ENCODE measurements at places on chromosomes 16 and 17.

GRCh38 chr17:38703742-38704605, 1.1 kb upstream of the MLLT6 start:
- peak; percentile 83 for DNase-seq

- DNase-seq, result no peak
These were observed 4.8 kb upstream of the COG1 start for GRCh38 chr17:73188011-73188410.

DNA sequence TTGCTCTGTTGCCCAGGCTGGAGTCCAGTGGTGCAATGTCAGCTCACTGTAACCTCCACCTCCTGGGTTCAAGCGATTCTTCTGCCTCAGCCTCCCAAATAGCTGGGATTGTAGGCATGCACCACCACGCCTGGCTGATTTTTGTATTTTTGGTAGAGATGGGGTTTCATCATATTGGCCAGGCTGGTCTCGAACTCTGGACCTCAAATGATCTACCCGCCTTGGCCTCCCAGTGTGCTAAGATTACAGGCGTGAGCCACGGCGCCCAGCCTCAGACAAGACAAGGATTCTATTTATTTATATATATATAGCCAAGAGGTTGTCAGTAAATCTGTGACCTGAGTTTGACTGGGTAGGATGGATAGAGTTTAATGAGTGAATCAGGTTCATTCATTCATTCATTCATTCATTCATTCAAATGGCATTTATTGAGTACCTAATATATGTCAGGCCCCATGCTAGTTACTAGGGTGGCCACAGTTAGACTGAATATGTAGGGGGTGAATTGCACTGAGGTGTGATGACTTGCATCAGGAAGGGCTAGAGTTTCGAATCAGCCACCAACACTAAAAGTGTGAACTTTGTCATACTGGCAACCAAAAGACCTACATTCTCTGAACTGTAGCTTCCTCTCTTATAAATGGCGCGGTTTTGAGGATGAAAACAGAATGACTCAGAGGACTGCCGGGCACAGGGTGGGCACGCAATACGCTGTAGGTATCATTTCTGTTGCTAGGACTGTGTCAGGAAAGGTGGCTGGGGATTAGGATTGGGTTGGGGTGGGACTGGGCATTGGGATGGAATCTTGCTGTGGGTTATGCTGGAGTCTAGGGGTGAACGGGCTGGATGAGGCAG, 37.8 kb downstream of the ITGAE start:
- no peak for DNase-seq

DNA sequence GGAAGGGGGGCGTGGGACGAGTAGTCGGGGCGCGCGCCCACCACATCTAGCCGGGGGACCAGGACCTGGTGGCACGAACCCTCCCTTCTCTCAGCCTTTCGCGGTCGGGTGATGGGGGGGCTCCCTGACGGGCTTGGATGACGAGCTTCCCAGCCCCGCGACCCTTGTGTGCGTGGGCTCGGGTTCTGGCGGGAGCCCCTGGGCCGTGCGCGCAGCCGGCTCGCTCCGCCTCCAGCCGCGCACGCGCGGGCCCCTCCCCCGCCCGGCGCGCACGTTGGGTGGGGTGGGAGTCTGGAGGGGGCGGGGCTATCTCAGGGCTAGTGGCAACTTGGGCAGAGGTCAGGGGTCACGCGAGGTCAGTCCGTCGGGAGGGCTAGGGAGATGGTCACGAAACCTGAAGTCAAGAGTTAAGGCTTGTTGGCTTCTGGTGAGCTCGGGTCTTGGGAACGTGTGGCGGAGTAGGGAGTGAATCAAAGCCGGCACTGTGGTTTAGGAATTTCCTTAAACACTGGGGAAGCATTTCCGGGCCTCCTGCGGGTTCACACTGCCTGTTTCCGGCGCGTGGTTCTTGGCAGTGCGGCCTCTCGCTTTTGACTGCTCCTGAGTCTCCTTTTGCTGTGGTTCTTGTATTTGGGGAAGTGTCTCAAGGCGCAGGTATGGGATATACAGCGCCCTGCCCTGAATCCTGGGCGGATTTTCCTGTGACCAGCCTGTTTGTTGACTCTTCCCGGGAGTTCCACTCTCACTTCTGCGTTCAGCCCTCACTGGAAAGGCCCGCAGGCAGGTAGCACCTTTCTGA, at the start of gene SRCAP:
Gene SRCAP (plus strand): TSS at position 356 of the 799 bp plus-strand sequence. CDS start 1,654 bp downstream, outside the sequence.
- DNase-seq, result peak; percentile 71

GRCh38 chr16:30533748-30534367, 800 bp downstream of the ZNF747 start:
- no peak for DNase-seq

DNA sequence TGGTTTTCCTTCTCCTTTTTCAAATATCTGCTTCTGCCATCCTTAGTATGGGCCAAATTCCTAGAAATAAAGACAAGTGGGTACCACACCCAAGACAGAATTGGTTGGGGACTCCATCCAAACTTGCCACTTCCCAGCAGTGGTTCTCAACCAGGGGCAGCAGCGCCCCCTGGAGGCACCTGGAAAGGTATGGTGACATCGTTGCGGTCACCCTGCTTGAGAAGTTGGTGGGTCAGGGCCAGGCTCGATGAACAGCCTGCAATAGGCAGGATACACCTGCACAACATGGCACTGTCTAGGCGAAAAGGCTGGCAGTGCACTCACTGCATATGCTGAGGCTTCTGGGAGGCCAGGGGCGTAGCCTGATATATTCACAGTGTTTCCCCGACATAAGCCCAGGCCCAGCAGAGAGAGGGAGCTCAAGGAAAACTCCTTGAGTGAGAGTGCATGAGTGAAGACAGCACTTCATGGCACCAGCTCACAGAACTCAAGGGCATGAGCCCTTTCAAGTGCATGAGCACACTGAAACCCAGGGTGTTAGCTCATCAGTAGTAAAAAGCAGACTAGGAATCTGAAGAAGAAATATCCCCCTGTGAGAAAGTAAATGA, 57.7 kb downstream of the CMC2 start:
- DNase-seq, result peak; percentile 1

GRCh38 chr17:73782641-73783381, 138.6 kb upstream of the SDK2 start:
- no peak for DNase-seq

- DNase-seq, result no peak
These were observed 4.0 kb upstream of the ZC3H18 start for GRCh38 chr16:88566158-88566557.

- DNase-seq, result no peak
These were observed 176.8 kb downstream of the KATNIP start for GRCh38 chr16:27726621-27727261.

- no peak for DNase-seq
These were observed 296.6 kb upstream of the CDH11 start for GRCh38 chr16:65418435-65418834.

GRCh38 chr16:6726621-6727020, 606.0 kb upstream of the RBFOX1 start:
- DNase-seq, result no peak

GRCh38 chr17:5344914-5345313, 62.8 kb downstream of the RABEP1 start:
- DNase-seq, result no peak

- DNase-seq, result peak; percentile 74
These were observed 14.4 kb downstream of the CUEDC1 start for GRCh38 chr17:57940653-57941329.

DNA sequence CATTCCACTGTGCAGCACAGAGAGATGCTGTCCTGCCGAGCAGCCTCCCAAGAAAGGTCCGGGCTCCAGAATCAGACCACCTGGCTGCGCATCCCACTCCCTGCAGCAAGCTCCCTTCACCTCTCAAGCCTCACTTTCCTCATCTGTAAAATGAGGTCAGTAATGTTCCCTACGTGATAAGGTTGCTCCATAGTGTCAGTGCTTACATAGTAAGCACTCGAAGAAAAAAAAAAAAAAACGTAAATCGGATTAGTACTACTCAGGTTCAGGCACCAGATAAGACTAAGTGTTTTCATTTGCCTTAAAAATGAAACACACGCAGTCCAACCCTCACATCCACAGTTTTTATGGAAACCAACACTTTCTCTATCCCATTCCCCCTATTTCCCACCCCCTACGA, 76.7 kb downstream of the CCT6B start:
- no peak for DNase-seq

DNA sequence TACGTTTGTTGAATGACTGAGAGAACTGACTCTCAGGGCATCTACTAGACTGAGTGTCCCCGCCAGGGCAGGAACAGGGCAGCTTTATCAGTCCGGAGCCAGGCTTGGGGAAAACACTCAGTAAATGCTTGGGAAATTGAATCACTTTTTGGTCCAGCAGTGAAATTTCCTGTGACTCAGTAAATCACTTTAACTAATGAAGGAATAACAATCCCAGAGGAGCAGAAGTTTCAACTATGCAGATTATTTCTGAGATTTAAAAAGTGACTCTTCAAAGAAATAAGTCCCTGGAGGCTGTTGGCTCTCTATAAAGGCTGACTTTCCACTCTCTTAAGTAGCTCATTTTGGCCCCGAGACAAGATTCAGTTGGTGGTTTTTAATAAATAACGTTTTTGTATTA, 101.8 kb downstream of the FOXL1 start:
- no peak for DNase-seq

DNA sequence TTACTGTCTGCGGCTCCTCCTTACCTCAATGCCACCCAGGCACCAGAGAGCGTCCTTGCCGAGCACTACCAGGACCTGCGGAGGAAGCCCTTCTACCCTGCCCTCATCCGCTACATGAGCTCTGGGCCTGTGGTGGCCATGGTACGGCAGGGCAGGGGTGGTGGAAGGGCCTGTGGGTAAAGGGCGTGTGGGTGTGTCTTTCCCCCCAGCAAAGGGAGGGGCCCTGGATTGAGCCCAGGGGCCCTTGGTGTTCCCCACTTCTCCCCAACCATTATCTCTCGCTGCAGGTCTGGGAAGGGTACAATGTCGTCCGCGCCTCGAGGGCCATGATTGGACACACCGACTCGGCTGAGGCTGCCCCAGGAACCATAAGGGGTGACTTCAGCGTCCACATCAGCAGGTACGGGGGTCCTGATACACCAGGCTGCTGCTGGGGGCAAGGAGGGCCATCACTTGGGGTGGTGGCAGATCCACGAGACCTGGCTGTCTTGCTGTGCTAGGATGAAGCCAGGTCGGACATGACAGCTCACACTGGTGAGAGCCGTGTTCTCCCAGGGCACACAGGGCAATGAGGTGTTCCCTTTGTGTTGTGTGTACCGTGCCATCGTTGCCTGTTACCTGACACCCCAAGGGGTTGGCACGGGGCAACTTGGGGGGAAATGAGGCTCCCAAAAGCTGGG, 2.2 kb upstream of the DECR2 start:
- DNase-seq, result no peak

DNA sequence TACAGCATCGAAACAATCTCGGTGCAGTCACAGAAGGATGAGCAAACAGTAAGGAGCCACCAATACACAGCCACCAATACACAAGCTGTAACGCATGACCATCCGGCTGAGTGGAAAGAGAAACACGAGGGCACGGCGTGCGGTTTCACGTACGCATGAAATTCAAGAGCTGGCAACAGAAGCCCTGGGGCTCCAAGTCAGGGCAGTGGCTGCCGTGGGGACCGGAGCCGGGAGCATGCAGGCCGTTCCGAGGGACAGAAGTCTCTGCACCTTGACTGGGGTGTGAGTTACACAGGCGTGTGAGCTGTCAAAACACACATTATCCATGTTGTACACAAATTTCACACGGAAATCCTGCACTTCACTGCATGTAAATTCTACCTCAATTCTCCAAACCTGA, 50.6 kb upstream of the METRNL start:
- DNase-seq, result no peak

DNA sequence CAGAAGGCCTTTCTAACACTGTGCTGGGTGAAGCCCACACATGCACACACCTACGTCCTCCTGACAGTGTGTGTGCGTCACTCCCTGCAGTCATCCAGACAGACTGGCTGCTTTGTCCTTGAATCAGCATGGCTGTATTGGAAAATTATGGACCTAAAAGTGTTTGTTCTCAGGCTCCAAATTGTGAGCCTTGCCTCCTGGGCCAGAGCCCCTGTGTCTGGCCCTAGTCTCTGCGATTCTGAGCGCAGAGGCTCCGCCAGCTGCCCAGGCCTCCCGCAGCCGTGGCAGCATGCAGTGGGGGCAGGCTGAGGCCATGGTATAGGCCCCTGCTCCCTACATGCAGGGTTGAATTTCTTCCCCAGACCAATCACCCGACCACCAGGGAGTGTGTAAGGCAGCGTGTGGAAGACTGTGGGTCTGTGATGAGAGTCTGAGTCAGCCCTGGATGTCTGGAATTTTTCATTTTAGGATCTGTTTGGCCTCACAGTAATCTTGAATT, 166.9 kb downstream of the LGALS9B start:
- DNase-seq, result no peak

- no peak for DNase-seq
These were observed 113.3 kb downstream of the IRF8 start for GRCh38 chr16:86012221-86012620.

DNA sequence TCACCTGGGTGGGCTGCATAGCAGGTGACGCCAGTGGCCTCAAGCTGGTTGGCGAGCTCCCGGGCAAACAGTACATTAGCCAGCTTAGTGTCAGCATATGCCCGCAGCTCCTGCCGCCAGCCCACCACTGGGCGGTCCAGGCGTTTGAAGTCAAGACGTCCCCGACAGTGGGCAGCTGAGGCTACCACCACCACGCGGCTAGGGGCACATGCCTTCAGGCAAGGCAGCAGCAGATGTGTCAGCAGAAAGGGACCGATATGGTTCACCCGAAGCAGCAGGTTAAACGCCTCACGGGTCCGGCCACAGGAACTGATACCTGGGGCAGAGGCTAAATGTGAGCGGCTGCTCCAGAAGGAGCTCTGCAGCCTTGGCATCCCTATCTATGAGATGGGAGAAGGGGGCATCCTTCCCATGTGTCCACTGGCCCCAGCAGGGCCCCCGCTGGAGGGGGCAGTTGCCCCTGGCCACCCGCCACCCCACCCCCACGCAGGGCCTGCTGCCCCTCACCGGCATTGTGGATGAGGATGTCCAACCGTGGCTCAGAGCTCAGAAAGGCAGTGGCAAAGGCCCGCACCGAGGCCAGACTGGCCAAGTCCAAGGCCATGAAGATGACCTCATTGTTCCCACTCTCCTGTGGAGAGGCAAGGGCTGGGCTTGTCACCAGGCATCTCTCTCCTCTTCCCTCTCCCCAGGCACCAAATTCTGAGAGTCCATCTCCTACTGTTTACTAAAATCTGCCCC, 1.7 kb downstream of the DHRS13 start:
- DNase-seq, result no peak

- peak; percentile 57 for DNase-seq
These were observed at the start of gene B3GNT9 for GRCh38 chr16:67150833-67151396. TSS of gene B3GNT9 (minus strand) at chr16:67150998. CDS start at chr16:67150485, 513 bp downstream.

DNA sequence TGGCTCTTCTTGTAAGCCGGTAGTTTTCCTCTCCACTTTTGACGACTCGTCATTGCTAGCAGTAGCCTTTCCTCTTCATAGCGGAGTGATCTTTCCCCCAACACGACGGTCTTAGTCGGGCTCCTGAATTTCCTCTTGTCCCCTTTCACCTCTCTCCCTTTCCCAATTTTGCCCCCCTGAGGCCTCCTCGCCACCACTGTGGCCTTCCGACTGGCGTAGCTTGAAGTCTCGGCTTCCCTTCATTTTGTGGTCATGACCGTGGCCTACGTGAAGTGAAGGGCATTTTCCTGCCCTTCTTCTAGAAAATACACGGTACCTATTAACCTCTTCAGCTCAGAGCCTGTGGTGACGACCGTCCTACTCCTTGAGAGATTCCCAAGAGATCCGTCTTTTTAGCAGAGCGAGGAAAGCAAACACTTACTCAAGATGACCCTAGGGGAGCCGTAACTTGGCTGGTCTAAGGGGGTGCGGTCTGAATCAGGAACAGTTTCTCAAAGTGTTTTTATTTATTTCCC, 787 bp downstream of the PRKAR1A start:
- peak; percentile 12 for DNase-seq

- DNase-seq, result no peak
These were observed 323.9 kb downstream of the CPPED1 start for GRCh38 chr16:12479751-12480150.

GRCh38 chr16:55475919-55476318, 3.1 kb upstream of the MMP2 start:
- DNase-seq, result no peak

GRCh38 chr16:83856792-83857191, 42.1 kb upstream of the MLYCD start:
- no peak for DNase-seq
